ENCODE measurements at places on chromosomes 3 and 15.

- no peak for DNase-seq
Observed at GRCh38 chr15:60379525-60380274, 18.1 kb downstream of the ANXA2 start.

DNA sequence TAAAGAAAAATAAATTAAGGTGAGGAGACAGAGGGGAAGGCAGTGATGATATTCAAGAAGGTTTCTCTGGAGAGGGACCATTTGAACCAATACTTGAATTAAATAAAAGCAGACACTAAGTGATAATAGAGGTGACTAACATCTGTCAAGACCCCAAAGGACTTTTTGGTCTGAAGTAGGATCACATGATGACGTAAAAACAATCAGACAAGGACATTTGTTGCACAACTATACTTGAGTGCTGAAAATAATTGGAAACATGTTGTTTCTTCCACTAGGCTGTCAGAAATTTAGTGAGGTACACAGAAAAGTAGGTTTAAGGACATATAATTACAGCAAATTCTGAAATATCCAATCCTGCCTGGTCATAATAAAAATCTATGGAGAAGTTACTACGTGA, 179.5 kb downstream of the WNT5A start:
- DNase-seq: no peak

GRCh38 chr15:35991386-35991785, 445.4 kb upstream of the DPH6 start:
- DNase-seq: no peak

DNA sequence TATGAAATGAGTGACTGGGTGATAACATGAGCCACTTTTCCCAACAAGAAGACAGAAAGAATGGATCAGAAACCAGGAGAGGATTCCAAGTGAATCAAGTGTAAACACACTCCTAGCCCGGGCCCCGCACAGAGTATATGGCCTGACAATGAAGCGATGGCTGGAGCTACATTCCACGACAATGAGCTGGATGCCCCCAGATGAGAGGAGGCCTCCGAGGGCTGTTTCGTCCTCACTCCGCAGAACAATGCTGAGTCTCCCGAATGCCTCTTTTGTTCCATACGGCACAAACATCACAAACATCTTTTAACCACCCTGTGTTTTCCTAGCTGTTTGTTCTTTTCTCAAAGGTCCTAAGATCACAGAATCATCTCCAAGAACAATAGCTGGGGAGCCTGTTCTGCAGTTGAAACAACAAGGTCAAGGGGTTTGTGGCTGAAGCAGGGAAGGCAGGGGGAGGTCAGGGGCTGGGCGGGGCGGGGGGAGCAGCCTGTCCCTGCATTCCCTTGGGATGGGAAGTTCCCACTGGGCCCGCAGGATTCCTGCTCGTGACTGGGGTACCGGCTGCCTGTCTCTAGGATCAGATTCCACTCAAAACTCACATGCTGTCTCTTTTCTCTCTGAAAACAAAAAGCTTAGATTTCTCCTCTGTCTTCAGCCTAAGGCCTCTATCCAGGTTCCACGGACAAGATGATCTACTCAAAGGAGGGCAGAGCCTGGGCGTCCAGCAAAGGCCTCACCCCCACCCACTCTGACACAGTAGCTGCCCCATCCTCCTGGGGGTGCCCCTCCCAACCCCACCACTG, 151.3 kb downstream of the XXYLT1 start:
- no peak for DNase-seq

GRCh38 chr3:54962200-54962599, 34.3 kb upstream of the LRTM1 start:
- DNase-seq: no peak

- DNase-seq: no peak
Observed at GRCh38 chr15:94234300-94234699, 2.9 kb downstream of the MCTP2 start.

DNA sequence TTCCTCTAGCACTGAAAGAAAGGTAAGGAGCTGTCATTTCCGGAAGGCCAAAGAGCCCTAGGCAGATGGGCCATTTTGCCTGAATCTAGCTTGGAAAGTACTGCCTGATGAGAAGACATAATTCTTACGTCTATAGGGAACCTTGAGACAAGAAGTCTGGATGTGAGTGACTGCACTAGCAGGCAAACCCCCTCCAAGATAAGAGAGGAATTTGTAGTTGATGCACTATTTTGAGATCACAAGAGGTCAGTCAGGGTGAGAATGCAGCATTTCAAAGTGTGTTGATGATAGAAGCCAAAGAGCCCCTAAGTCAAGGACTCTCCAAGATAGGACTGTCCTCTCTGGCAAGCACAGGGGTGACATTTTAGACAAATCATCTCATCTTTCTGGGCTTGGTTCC, 99.2 kb downstream of the HES1 start:
- DNase-seq: no peak

GRCh38 chr15:86089422-86089821, 9.8 kb downstream of the AGBL1 start:
- no peak for DNase-seq

GRCh38 chr3:59016930-59017616, 32.8 kb downstream of the CFAP20DC start:
- no peak for DNase-seq

- no peak for DNase-seq
Observed at GRCh38 chr3:55690726-55691125, 203.6 kb upstream of the WNT5A start.

GRCh38 chr3:151085889-151086483, 522 bp downstream of the MED12L start:
- no peak for DNase-seq

DNA sequence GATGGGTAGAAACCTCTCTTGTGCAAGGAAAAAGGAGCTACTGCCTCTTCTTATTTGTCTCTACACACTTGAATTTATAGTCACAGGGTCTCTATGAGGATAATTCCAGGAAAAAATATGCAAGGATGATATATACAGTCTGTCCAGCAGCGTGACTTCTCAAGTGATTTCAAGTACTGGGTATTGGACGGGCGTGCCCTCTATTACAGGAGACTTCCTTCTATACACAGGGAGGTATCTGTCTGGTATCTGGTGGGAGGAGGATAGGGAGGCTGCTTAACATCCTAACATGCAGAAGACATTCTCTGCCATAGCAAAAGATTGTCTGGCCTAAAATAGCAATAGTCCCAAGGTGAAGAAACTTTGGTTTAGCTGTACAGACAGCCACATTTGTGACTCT, 146.1 kb downstream of the TPRG1 start:
- DNase-seq: no peak

DNA sequence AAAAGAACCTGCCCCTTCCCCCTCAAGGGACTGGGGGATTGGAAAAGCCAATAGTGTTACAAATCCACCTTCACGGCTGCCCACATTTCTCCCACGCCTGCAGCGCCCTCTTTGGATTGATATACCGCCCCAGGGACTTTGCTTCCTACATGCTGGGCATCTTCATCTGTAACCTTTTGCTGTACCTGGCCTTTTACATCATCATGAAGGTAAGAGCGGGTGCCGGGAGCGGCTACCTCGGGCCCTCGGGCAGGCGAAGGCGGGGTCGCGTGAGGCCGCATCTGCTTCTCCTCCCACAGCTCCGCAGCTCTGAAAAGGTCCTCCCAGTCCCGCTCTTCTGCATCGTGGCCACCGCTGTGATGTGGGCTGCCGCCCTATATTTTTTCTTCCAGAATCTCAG, 73.1 kb downstream of the USF3 start:
- DNase-seq: no peak

DNA sequence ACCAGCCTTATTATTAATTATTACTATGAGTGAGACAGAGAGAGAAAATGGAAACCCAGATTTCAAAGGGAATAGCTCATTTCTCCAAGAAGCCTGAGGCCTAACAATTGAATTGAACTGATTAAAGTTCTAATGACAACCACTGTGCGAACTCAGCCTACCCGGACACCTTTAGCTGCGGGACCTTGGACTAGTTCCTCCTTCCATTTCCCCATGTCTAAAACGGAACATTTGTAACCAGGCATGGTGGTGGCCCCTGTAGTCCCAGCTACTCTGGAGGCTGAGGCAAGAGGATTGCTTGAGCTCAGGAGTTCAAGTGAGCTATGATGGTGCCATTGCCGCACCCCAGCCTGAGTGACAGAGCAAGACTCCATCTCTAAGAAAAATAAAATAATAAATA, 16.4 kb upstream of the RTP2 start:
- DNase-seq: no peak

- no peak for DNase-seq
Observed at GRCh38 chr15:66912001-66912400, 153.4 kb upstream of the SMAD3 start.

DNA sequence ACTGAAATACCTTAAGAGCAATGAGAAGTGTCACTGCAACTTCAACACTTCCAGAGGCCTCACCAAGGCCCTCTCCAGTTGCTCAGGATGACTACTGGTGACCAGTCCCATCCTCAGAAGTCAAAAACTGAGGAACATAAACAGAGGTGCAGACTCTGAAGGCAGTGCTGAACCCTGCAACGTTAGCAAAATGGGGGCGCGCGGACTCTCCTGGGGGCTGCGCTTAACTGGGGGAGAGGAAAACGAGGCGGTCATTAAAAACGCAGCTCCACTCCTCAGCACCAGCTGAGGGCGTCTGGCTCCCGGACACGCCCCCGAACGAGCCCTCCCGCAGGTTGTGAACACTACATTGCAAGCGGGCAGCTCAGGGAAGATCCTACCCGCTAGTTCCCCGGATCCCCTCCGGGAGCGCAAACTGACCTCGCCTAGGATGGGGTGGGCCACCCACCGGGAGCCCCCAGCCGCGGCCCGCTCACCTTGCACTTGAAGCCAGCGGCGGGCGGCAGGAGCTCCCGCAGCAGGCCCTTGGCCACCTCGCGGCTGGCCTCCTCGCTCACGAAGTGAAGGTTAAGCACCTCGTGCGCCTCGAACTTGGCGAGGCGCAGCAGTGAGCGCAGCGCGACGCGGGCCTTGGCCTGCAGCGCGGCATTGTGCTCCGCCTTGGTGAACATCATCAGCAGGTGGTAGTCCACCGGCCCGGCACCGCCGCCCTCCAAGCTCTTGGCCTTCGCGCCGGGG, 711 bp downstream of the XXYLT1 start:
- DNase-seq: no peak

DNA sequence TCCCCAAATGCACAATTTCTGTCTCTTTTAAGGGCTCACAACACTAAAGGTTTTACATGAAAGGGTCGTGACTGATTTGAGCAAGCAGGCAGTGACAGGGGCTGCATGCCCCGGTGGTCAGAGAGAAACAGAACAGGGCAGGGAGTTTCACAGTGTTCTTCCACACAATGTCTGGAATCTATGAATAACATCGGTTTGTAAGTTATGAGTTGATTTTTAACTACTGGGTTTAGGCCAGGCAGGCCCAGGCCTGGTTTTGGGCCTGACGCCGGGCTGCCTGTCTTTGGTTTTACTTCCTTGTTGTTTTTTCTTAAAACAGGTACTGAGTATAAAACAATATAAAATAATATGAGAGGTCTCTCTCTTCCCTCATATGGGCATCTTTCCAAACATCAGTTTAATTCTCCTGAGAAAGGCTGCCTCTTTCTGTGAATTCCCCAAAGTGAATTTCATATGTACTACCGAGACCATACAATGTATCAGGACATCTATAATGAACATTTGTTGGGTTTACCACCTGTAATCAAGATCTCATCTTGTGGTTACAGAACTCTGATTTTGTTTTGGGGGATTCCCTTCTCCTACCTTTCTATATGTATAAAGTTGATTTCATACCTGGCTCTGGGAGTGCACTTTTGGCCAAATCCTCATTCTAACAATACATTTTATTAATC, 74.4 kb downstream of the CD200 start:
- no peak for DNase-seq

GRCh38 chr15:76150513-76150912, 90.7 kb downstream of the TMEM266 start:
- DNase-seq: no peak

GRCh38 chr3:11154036-11154952, at the start of gene HRH1:
TSS of gene HRH1 (plus strand) at chr3:11154493. CDS start at chr3:11259038, 104,545 bp downstream.
- DNase-seq: no peak

DNA sequence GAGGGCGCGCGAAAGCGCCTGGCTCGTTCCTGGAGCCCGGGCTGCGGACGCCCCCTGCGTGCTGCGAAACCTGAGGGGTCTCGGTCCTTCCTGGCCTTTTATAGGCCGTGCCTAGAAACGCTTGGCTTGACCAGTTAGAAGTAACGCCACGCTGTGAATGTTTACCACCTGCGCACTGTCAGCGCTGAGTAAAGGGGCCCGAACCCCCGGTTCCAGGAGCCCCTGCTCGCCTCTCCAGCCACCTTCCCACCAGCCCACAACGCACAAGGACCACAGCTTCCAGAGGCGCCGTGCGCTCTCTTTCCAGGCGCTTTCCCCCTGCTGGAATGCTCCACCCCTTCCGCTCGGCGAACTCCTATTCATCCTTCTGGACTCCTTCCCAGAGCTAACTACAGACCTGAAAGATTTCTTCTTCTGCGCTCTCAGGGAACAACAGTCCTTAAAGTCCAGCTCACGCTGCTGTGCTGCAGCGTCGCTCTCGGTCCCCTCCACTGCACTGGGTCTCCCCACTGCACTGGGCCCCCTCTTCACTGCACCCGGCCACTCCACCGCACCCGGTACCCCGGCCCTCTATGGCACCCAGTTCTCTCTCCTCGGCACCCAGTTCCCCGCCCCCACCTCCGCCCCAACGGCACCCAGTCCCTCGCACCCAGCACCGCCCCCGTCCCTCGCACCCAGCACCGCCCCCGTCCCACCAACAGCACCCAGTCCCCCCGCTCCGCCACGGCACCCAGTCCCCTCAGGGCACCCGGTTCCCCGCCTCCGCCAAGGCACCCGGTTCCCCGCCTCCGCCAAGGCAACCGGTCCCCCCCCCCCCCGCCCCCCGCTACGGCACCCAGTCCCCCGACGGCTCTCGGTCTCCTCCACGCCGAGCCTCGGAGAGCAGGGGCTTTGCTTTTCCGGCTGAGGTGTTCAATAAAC, 69.8 kb downstream of the SQOR start:
- no peak for DNase-seq

GRCh38 chr3:104461431-104461830, 905.3 kb upstream of the ALCAM start:
- no peak for DNase-seq

GRCh38 chr15:48644467-48644826, 1.1 kb downstream of the FBN1 start:
- no peak for DNase-seq

DNA sequence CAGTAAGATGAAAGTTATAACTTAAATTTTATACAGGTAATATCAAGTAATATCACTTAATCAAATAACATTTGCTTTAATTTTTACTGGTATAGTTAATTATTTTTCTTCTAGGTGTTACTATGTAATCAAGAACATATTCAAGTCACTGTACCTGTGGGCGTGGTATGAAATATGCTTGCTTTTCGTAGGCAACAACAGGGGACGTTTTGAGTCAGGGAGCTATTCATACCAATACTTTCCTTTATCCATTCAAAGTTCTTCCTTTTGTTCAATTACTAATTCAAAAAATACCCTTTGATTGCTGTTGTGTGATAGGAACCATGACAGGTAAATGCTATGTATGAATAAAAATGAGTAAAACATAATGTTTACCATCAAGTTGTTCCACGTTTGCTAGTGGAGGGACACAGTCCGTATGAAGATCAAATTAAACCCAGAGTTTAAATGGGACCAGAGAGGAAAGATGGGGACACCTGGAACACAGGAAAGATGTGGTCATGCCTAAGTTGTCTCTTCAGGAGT, 654.0 kb upstream of the KCNMB2 start:
- DNase-seq: no peak

Data from effector memory CD4-positive, alpha-beta T cell (primary cell).